Thymus (tissue), 14 donors: ENCODE measurements at places on chromosomes 3 and 15.

- DNase-seq = no peak
Observed at GRCh38 chr3:63245726-63246241, 32.3 kb upstream of the SYNPR start.

DNA sequence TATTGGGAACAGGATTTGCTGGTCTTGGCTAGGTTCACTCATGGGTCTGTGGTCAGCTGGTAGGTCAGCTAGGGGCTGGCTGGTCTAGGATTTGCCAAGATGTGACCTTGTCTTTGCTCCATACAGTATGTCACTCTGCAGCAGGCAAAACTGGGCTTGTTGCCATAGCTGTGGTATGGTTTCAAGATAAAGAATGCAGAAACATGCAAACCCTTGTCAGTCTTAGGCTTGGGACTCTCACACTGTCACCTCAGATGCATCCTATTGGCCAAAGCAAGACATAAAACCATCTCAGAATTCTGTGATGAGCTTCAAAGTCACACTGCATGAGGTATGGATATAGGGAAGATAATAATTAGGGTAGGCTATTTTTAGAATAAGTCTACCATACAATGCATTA is 66.6 kb upstream of the TBC1D5 start:
- DNase-seq = no peak

- DNase-seq = no peak
Observed at GRCh38 chr15:69359722-69360121, 54.4 kb upstream of the KIF23 start.

DNA sequence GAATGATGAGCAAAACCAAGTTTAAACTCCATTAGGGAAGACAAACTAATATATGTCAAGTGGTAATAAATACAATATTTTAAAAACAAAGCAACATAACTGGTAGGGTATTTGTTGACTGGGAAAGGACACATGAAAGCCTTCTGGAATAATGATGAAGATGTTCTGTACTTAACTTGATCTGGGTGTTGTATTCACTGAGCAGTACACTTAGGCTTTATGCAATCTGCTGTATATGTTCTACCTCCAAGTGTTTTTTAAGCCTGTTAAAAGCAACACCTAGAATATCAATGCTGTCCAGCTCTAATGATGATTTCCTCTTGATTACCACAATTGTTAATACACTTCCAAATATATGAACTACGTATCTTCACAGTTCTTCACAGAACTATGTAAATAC is 46.6 kb downstream of the GSK3B start:
- no peak for DNase-seq

GRCh38 chr15:69469467-69470201 is 17.0 kb downstream of the RPLP1 start:
- no peak for DNase-seq

GRCh38 chr15:25733856-25734679 is 129.1 kb downstream of the ATP10A start:
- DNase-seq = no peak

- DNase-seq = no peak
Observed at GRCh38 chr15:65918357-65918920, 49.1 kb downstream of the RAB11A start.

GRCh38 chr3:135837977-135838631 is 127.4 kb upstream of the PPP2R3A start:
- DNase-seq = no peak

GRCh38 chr15:53354874-53355273 is 404.6 kb downstream of the WDR72 start:
- no peak for DNase-seq

DNA sequence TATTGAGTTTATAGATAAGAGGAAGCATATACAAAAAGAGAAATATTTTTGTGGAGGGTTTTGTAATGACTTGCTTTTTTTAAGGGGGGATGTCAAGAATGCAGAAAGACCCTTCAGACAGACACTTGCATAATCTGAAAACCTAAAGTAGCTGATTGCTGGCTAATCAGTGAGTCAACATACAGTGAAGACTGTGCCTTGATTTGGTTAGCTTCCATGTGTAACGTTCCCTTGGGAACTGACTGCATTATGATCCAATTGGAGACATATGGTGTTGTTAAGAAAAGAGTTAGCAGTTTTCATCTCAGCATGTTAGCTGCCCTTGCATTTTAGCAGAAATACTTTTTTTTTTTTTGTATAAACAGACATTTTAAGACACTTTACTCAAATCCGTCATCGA is 483.2 kb downstream of the RBMS3 start:
- DNase-seq = no peak

DNA sequence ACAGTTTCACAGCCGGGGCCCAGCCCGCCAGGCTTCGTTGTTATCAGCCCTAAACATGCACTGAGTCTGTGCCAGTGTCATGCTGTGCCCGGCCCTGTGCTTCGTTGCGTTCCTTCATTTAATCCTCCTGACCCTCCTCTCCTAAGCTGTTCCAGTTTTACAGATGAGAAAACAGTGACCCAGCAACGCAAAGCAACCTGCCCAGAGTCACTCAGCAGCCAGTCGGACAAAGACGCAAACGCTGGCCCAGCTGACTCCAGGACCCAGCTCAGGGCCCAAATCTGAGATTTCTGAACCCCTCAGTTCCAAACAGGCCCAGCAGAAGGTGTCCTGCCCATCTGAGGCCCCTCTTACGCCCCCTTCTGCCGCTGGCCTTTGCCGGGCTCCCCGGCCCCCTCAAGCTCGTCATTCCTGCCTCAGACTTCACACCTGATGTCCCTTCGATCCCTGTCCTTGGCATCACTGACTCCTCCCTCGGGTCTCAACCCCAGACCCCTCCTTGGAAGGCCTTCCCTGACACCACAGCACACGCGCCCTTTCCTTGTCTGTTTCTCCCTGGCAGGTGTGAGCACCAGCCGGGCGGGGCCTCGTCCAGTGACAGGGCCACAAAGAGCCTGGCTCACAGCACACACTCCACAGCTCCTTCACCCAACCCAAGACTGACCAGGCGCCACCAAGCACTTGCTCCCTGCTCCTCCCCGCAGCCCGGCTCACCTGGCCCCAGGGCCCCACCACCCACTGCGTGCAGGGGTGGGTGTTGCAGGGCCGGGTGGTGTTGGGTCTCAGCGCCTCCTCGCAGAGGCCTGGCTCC is 48.1 kb downstream of the ADAMTS7 start:
- DNase-seq = no peak

GRCh38 chr3:188468196-188468595 is 314.2 kb downstream of the LPP start:
- DNase-seq = no peak

DNA sequence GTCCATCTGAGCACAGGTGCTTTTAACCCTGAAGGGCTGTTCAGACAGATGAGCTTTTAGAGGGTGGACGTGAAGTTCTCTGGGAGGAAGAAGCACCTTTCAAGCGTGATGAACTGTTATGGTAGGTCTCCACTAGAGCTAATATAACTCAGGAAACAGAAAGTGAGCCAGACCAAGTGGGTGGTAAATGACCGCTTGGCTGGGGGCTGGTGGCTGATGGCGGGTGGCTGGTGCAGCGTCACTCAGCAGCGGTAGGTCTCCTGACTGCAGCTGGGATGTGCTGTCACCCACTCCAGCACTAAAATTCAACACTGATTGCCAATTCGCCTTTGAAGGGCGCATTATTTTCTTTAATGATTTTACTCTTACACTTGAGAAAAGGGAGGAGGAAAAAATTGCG is 31.2 kb upstream of the LACTB start:
- DNase-seq = no peak

- DNase-seq = no peak
Observed at GRCh38 chr3:3573341-3573740, 225.9 kb upstream of the LRRN1 start.

DNA sequence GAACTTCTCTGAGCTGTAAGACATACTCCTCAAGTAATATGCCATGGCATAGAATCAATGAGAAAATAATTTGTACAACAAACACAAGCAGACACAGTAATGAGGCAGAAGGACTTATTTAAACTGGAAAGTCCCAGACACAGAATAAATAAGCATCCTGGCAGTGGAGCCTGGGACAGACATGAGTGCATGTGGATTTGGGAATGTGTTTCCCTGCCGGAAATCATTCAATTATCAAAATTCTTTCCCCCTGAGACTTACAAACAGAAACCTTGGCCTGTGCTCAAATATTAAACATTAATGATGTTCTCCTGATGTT is 520.1 kb downstream of the ROBO1 start:
- DNase-seq = no peak

GRCh38 chr15:89912145-89912673 is 543 bp downstream of the ARPIN start:
- no peak for DNase-seq

GRCh38 chr3:159892801-159893200 is 95.8 kb upstream of the IL12A start:
- DNase-seq = no peak

GRCh38 chr3:14301558-14301957 is 100.8 kb upstream of the SLC6A6 start:
- DNase-seq = no peak

DNA sequence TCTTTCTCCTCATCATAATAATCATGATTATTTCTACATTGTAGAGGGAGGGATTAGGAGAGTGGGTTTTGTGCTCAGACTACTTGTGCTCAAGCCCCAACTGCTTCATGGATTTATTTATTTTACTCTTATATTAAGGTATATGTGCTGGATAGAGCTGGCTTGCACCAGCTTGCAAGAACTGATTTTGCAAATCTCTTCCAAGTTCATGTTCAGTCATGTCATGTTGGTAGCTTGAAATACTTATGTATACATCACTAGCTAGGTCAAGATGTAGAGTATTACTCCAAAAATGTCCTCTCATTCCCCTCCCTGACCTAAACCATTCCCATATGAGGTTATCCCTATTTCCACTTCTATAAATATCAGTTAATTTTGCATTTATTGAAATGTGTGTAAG is 293.9 kb upstream of the RBMS3 start:
- no peak for DNase-seq

- no peak for DNase-seq
Observed at GRCh38 chr15:39192351-39192750, 388.5 kb upstream of the THBS1 start.

- no peak for DNase-seq
Observed at GRCh38 chr3:127073941-127074820, 91.3 kb downstream of the PLXNA1 start.

GRCh38 chr3:35215525-35216500 is 423.5 kb upstream of the ARPP21 start:
- DNase-seq = no peak

- DNase-seq = no peak
Observed at GRCh38 chr15:88609344-88610090, 11.6 kb upstream of the AEN start.

GRCh38 chr15:52021128-52021671 is 2.2 kb downstream of the MAPK6 start:
- peak; percentile 68 for DNase-seq

- no peak for DNase-seq
Observed at GRCh38 chr3:121152573-121152972, 244.6 kb downstream of the STXBP5L start.

GRCh38 chr15:33445984-33446383 is 135.2 kb downstream of the RYR3 start:
- DNase-seq = no peak

GRCh38 chr15:99536422-99537040 is 29.3 kb upstream of the MEF2A start:
- no peak for DNase-seq

DNA sequence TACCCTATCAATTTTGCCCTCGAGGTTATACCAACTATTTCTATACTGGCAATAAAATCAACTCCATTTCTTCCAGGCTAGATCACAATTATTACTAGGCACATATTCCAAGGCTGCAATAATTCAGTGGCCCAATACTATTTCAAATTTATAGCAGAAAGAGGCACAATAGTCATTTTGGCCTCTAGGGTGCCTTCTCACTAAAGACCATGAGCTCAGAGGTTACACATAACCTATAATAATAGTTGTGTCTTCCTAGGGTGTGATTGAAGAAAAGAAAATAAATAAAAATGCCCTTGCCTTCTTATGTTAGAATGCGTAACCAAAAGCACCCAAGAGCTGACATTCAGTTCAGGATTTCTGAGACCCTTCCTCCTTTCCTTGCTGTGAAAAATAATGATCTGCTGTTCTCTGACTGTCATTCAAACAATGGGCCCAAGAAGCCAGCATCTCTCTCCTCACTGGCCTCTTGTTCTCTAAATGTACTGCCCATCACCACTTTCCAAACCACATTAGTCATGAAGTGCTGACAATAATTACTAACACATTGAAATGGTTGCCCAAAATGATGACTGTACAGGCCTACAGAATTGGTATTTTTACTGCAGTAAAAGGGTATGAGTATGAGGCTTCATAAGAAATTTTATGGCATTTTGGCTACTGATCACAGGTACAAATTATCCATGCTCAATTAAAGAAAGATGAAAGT is 244.8 kb downstream of the LRRN1 start:
- no peak for DNase-seq

DNA sequence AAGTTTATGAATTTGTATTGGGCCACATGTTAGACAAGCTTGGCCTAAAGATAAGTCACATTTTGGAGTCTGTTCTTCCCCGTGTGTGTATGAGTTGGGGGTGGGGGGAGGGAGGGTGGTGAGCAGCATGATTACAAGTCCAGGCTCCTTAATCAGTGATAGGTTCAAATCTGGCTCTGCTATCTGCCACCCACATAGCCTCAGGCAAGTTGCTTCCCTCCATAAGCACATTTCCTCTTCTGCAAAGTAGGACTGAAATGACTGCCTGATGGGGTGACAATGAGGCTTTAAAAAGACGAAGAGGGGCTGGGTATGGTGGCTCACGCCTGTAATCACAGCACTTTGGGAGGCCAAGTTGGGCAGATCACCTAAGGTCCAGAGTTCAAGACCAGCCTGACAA is 1.1 kb upstream of the SPATA12 start:
- DNase-seq = no peak

- DNase-seq = no peak
Observed at GRCh38 chr15:101062063-101062462, 142.9 kb downstream of the LRRK1 start.

GRCh38 chr3:143658861-143659260 is 189.4 kb downstream of the SLC9A9 start:
- DNase-seq = no peak

DNA sequence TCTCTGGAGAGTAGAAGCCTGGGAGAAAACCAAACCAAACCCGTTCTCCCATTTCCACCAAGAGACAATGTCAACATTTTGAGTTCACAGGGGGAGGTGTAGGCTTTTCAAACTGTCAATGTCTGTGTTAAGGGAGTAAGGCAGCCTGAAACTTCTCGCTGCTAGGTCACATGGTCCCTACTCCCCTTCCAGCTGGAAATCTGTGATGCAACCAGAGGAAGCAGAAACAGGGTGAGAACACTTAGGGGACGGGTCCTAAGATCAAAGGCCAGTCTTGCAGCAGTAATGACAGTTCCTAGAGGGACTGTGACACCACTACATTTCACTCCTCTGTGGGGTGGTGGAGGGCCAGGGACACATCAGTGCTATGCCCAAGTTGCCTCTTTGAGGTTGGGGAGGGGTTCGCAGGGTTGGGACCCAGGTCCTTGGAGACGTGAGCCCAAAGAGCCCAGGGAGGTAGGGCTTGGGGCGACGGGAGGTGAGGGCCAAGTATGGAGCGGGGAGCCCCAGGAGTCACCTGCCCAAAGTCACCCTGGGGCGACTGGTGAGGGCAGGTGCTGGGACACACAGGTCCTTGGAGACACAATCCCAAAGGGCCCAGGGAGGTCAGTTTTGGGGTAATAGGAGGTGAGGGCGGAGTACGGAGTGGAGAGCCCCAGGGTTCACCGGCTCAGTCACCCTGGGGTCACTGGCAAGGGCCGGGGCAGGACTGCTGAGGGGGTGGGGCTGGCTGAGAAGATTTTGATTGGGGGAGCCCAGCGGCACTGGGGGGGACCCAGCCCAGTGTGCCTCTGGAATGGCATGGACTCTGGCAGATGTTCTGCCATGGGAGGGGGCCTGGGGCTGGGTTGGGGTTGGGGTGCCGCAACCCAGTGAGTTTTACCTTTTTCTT is 582 bp downstream of the GOLGA6L2 start:
- no peak for DNase-seq
